ENCODE measurements at places on chromosomes 12 and 14. TPM values are rescaled to one million over a fixed set of nuclear protein-coding genes. Genes with fewer than 3 reads are reported as not detected.

The ANG gene
- 41.3 TPM for total RNA-seq

The GOLGA3 gene
- 45.9 TPM for total RNA-seq

The KSR2 gene
- total RNA-seq: under 0.01 TPM

The VPS33A gene
- 17.2 TPM for total RNA-seq

The GZMB gene
- 2.7 TPM for total RNA-seq

The TAS2R19 gene
- 6.2 TPM for total RNA-seq

The RPAP3 gene
- total RNA-seq: 18.0 TPM

The KRT8 gene
- 11.7 TPM for total RNA-seq

The VWF gene
- total RNA-seq: 853 TPM

The E2F7 gene
- total RNA-seq: 0.51 TPM

The GPR137C gene
- total RNA-seq: 1.7 TPM

The AQP6 gene
- not detected for total RNA-seq

The ART4 gene
- 0.34 TPM for total RNA-seq

The PLD4 gene
- not detected for total RNA-seq

The SHMT2 gene
- 19.1 TPM for total RNA-seq

The ZNF891 gene
- 2.7 TPM for total RNA-seq

The IFI27L2 gene
- 20.7 TPM for total RNA-seq

The HHIPL1 gene
- total RNA-seq: 1.9 TPM

The NRIP2 gene
- total RNA-seq: 1.5 TPM

The LPAR5 gene
- total RNA-seq: 4.0 TPM

The PLEKHG7 gene
- not detected for total RNA-seq

The ACOT6 gene
- not detected for total RNA-seq

The RDH16 gene
- not detected for total RNA-seq

The CLEC9A gene
- total RNA-seq: not detected

The AP1G2 gene
- total RNA-seq: 27.5 TPM

The AP5M1 gene
- 18.8 TPM for total RNA-seq

The WNT1 gene
- not detected for total RNA-seq

The CAPS2 gene
- 8.6 TPM for total RNA-seq

The KRT79 gene
- 2.0 TPM for total RNA-seq

The DPY19L2 gene
- total RNA-seq: 37.7 TPM

The MYH6 gene
- total RNA-seq: not detected

The KRT73 gene
- not detected for total RNA-seq

The RTN1 gene
- 30.5 TPM for total RNA-seq

The SDSL gene
- total RNA-seq: 9.3 TPM

The SMOC1 gene
- 38.1 TPM for total RNA-seq

The C1S gene
- total RNA-seq: 906 TPM
